Non-pigmented ciliary epithelial cell (primary cell): ENCODE measurements at places on chromosomes 16 and 17.

GRCh38 chr17:22265807-22266206 is 573.5 kb downstream of the KCNJ18 start:
- DNase-seq: no peak

GRCh38 chr17:66373944-66374817 is 71.8 kb downstream of the PRKCA start:
- DNase-seq: no peak

DNA sequence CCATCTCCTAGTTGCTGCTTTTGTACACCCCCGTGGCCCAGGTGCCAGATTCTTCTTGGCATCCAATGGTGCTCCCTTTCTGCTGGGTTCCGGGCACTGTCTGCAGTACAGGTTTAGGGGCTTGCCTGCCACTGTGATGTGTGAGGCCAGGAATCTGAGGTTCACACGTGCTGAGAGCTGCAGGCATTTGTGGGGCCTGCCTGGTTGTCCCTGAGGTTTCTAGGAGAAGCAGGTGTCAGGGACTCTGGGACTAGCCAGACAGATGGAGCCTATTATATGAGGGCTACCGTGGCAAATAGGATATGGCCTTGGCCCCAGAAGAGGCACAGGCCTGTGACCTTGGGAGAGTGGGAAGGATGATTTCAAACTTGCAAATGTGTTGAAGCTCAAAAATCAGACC is 29.3 kb downstream of the NDEL1 start:
- DNase-seq: no peak

DNA sequence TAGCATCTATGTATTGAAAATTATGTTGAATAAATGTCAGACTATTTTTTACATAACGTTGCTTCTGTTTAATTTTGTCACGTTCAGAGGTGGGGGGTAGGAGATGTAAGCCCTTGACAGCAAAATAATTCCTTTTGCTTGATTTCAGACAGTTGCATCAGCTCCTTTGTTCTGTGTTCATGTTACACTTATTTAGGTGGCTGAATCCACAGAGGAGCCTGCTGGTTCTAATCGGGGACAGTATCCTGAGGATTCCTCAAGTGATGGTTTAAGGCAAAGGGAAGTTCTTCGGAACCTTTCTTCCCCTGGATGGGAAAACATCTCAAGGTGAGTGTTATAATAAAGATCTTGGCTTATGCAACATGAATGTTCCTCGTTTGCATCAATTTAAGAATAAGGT is 4.5 kb downstream of the HERPUD1 start:
- DNase-seq: no peak

- DNase-seq: no peak
Observed at GRCh38 chr17:82415786-82416185, 2.4 kb upstream of the HEXD start.

DNA sequence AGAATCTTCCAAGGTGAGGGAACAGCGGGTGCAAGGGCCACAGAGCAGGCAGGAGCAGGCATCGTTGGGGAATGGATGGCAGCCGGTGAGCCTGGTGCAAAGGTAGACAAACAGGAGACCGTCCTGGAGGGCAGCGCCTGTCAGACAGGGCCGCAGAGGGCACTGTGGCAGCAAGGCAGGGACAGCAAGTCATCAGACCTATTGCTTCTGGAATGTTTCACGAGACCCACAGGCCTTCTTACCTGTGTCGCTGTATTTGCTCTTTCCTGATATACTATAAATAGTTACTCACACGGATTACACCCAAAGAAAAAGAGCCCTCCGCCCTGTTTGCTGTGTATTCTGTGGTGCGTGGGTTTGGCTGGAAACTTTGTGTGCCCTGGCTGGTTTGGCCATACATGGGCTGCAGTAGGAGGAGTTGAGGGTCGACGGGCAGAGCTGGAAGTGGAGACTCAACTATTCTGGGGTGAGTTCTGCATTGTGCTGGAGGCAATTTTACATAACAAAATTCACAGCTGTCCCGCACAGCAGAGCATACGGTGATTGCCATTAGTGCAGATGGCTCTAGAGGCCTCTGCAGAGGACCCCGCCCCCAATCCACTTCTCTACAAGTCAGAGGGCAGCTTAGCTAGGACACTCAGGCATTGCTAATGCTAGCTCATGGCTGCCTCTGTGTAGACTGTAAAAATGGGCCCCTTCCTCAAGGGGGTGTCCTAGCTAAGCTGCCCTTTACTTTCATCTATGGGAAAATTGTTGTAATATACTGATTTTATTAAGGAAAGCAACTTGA is 18.6 kb upstream of the POLR3E start:
- DNase-seq: no peak
